ENCODE measurements at places on chromosomes 4 and X.

GRCh38 chr4:182291597-182292270 is 48.5 kb downstream of the TENM3 start:
- DNase-seq, result no peak

GRCh38 chrX:17713288-17713687 is 24.0 kb upstream of the SCML1 start:
- DNase-seq, result no peak

DNA sequence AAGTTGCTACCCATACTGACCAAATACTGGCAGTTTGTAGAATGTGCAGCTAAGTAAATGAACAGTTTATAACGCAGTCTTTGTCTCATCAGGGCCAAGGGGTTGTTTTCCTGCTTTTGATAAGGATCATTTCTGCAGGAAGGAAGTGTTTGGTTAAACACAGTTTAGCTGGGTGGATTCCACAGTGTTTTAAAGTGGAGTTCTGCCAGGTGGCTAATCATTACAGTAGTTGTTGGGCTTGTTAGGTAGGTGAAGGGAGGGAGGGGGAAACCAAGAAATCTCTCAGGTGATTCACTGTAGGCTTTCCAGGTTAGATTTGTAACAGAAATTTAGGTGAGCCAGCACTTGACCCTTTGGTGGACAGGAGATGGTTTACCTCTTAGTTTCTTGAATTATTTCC is 58.1 kb downstream of the FNIP2 start:
- DNase-seq, result peak; percentile 8

- no peak for DNase-seq
Observed at GRCh38 chrX:123691776-123692175, 41.1 kb downstream of the THOC2 start.

DNA sequence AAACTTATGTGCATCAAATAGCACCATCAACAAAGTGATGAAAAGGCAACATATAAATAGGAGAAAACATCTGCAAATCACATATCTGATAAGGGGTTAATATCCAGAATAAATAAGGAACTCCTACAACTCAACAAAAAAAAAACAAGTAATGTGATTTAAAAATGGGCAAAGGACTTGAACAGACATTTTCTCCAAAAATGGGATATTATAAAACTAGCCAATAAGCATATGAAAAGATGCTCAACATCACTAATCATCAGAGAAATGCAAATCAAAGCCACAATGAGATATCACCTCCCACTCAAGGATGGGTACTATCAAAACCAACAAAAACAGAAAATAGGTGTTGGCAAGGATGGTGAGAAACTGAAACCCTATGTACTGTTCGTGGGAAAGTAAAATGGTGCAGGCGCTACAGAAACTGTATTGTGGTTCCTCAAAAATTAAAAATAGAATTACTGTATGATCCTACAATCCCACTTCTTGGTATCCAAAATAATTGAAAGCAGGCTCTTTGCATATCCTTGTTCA is 2.4 kb downstream of the DNAJB14 start:
- no peak for DNase-seq

DNA sequence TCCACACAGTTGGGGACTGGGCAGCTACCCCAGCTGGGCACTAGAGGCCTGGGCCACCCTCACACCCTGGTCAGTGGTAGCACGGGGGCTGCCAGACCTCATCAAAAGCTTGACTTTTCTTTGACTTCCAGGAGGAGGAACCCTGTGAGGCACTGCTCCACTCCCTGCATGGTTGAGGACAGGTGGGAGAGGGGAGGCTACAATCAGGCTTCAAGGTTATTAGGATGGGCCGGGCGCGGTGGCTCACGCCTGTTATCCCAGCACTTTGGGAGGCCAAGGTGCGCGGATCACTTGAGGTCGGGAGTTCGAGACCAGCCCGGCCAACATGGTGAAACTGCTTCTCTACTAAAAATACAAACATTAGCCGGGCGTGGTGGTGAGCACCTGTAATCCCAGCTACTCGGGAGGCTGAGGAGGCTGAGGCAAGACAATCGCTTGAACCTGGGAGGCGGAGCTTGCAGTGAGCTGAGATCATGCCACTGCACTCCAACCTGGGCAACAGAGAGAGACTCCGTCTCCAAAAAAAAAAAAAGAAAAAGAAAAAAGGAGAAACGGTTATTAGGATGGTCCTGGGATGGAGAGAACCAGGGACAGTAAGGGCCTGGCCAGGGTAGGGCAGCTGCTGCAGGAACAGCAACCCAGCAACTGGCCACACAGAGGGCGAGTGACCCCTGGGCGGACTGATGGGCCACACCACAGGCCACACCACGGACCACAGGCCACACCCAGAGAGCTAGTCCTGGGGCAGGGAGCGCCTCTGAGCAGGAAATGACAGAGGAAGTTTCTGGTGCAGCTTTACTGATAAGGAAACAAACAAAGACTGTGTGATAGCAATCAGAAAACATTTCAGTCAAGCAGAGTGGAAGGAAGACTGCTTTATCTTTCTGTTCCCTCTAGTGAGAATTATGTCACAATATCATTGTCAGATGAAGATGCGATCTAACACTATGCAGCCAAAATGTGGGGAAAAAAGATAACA is 20.5 kb upstream of the OPN1LW start:
- peak; percentile 48 for DNase-seq

DNA sequence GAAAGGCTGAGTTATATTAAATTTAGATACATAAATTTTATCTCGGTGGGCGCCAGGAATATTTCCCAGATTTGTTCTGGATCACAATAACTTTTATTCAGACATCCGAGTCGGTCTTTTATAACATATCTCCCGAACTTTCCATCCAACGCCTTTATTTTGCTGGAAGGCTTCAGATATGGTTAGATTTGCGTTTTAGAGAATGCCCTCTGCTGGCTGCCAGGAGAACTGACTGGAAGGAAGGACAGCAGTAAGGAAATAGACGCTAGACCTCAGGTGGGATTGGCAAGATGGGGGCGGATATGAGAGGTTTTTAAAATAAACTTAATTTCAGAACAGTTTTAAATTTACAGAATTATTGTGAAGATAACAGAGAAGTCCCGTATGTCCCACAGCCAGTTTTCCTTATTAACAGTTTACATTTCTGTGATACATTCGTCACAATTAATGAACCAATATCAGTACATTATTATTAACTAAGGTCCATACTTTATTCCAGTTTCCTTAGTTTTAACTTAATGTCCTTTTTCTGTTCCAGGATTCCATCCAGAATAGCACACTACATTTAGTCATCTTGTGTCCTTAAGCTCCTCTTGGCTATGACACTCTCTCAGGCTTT is 4.6 kb upstream of the KANTR start:
- peak; percentile 54 for DNase-seq

All from CD4-positive, alpha-beta T cell treated with Interleukin-6 at 100 ng/mL for 8 hours (primary cell).